ENCODE measurements at places on chromosomes 7 and 10. TPM values are rescaled to one million over a fixed set of nuclear protein-coding genes. Genes with fewer than 3 reads are reported as not detected.

DNA sequence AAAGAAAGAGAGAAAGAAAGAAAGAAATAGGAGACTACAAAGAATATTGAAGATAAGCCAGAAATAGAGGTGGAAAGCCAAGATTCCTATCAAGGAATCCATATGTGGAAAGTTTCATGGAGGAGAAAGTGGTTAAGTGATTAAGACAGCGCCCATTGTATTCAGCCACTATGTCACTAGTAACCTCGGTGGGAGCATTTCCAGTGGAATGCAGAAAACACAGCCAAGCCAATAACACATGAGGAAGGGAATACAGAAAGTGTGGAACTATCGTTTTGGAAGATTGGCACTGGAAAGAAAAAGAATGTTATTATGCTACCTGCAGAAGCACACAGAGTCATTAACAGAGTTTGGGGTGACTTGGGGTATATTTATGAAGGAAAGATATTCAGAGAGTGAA lies 2.7 kb downstream of the MGAM2 start:
- DNase-seq, result no peak

HABP2 gene
- total RNA-seq, result not detected

- DNase-seq, result no peak
These were observed 1149.2 kb upstream of the CELF2 start for GRCh38 chr10:9868499-9868898.

- DNase-seq, result peak; percentile 39
These were observed 29.7 kb downstream of the VIPR2 start for GRCh38 chr7:159114981-159115380.

DNA sequence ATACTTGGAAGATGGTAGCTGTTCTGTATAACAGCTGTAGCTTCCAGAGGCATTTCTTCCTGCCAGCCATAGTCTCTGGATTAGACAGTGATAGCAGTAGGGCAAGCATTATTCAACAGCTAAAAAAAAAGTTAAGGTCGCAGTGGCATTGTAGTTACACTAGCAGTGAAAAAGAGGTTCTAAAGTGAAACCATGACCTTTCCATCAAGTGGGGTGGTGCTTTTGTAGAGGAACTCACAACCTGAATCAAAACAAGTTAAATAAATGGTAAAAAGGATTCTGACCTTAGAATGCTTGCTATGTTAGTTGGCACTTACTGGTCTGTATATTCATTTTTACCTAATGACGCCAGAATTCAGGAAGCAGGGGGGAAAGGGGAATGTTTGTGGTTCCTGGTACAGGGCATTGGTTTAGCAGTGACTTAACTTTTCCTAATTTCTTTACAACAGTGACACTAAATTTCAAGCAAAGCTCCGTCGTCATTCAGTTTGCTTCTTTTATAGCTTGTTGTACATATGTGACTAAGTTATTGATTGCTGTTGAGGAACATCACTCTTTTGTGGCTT lies 55.0 kb downstream of the GBF1 start:
- no peak for DNase-seq

DNA sequence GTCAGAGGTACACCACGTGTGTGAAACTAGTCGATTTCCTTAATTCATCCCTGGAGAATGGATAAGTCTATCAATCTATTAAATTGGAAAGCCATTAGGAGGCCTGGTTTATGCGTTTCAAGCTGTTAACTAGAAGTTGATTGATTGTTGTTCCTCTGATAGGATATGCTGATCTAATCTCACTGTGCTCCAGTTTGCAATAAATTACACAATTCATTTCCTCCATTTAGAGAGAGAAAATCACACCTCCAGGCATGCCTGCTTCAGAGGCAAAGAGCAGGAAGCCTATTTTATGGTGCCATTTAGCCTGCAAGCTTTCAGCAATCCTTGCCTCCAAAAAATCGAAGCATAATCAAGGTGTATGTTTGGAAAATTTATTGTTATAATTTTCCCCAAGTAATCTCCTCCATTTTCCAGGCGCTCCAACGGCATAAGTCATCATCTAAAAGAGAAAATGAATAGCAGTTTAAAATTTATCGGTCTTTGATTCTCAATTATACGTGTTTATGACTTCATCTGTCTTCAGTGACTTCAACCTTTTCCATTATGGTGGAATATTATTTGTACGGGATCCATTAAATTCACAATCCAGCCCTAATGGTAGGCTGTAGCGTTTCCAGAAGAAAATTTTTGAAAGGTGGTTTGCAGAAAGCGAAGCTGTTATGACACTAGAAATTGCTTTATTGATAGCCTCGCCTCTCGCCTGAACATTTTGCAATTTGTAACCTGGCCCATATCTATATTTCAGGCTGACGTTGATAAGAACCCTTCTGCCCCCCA lies 42.9 kb upstream of the HMX3 start:
- no peak for DNase-seq

WEE2 gene
- under 0.01 TPM for total RNA-seq

GRCh38 chr7:17506095-17506494 lies 207.6 kb downstream of the AHR start:
- no peak for DNase-seq

- DNase-seq, result no peak
These were observed 40.0 kb downstream of the HIF1AN start for GRCh38 chr10:100575585-100576281.

SPDYE11 gene
- total RNA-seq, result under 0.01 TPM
